Endothelial cell (in vitro differentiated cells): ENCODE measurements at places on chromosomes 11 and 22. TPM values are rescaled to one million over a fixed set of nuclear protein-coding genes. Genes with fewer than 3 reads are reported as not detected.

The RFPL2 gene
- 11.8 TPM for total RNA-seq

GRCh38 chr11:117944554-117944953 lies 15.4 kb upstream of the TMPRSS13 start:
- DNase-seq: no peak
- no peak overlapping the region for H3K4me3 ChIP-seq

DNA sequence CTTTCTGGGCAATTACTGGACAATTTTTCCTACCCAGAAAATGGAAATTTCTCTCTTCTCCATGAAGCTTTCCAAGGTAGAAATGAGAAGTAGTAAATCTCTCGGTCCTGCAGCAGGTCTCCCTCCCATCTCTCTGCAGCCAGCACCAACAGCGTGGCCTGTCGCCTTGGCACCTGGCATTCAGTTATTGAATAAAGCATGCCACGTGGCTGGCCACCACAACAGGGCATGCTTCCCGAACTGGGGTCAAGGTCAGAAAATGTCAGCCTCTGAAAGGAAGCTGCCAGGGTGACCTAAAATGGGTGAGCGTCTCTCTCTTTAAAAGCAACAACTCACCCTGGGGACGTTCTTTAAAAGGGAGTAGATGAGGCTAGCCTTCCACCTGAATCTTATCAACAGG lies 14.0 kb downstream of the CACNG2 start:
- DNase-seq: no peak
- H3K4me3 ChIP-seq: no peak overlapping the region
- no peaks in the 10 kb centered on the region for H3K4me1 ChIP-seq
- H3K27ac ChIP-seq: no peak overlapping the region

GRCh38 chr11:84882056-84882455 lies 745.1 kb downstream of the DLG2 start:
- no peaks in the 10 kb centered on the region for H3K4me1 ChIP-seq
- H3K27me3 ChIP-seq: no peaks in the 10 kb centered on the region
- H3K36me3 ChIP-seq: no peaks in the 10 kb centered on the region
- no peak for DNase-seq
- H3K27ac ChIP-seq: no peak overlapping the region
- no peak overlapping the region for H3K4me3 ChIP-seq

- H3K27ac ChIP-seq: no peak overlapping the region
- no peak for DNase-seq
- peaks cover 10% of the 10 kb centered on the region for H3K36me3 ChIP-seq
- no peaks in the 10 kb centered on the region for H3K4me1 ChIP-seq
- H3K27me3 ChIP-seq: peaks cover 3% of the 10 kb centered on the region
- no peak overlapping the region for H3K4me3 ChIP-seq
Measured at GRCh38 chr11:1371377-1371776, 18.4 kb upstream of the BRSK2 start.
